K562 (cell line): ENCODE measurements at places on chromosomes 13 and 19.

GRCh38 chr13:43363156-43363953, 340.0 kb downstream of the DNAJC15 start:
- DNase-seq = no peak

GRCh38 chr13:113930671-113931637, 42.9 kb downstream of the C13orf46 start:
- DNase-seq = no peak

GRCh38 chr19:15640294-15640903, at the start of gene CYP4F3:
Gene CYP4F3 (plus strand): TSS chr19:15640897. CDS start chr19:15641416, 519 bp downstream.
- peak; percentile 90 for DNase-seq

DNA sequence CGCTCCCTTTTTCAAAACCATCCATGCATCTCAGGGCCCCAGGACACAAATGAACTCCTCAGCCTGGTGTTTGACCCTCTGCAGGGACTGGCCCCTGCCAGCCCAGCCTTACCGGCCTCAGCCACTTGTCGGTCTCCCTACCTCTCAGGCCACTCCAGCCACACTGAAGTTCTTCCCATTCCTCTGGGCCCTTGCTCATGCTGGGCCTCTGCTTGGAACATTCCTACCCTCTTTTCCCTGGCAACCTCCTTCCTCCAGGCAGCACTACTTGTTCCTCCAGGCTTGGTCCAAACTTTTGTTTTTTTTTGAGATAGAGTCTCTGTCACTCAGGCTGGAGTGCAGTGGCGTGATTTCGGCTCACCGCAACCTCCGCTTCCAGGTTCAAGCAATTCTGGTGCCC, 7.6 kb upstream of the EGLN2 start:
- no peak for DNase-seq

GRCh38 chr13:51003642-51004041, 94.1 kb downstream of the RNASEH2B start:
- no peak for DNase-seq

DNA sequence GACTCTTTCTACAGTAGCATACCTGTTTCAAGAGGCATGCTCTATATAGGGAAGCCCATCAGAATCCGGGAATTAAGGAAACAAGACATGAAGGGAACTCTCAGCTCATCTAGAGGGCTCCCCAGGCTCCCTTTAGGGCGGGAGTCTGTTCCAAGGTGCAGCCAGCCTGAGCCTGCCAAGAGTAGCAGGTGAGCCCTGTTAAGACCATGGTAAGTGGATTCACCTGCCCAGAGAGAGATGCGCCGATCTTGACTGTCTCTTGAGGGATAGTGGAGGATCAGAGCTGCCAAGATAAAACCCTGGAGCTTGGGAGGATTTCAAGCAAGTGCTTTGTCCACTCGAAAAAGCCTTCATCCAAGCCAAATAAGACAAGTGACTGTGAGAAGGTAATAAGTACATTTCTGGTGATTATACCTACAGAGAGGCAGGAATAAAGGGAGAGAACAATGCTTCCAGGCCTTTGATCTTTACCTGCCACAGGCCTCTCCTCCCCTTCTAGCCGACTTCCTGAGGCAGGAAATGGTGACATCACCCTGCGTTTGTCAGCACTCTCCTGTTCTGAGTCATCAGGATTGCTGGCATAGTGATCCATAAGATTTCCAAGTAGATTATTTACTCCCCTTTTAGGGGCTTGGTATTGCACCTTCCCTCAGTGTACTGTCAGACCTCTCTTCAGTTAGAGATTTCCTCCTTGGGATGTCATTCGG, 31.5 kb downstream of the KLF5 start:
- DNase-seq = peak; percentile 15

DNA sequence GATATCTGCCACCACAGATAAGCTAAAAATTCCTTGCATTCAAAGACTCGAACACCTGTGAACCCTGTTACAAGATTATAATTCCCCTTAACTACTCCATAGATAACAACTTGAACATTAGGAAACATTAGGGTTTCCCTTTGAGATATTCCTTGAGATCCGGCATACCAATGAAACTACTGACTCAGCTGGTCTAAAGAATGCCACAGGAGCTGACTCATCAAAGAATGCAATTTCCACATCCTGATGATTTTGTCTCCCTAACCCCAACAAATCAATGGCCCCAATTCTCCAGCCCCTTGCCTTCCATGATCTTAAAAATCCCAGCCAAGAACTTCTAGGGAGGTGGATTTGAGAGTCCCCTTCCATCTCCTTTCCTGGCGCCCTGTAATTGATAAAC, 35.6 kb upstream of the ZNF599 start:
- DNase-seq = no peak

- no peak for DNase-seq
Observed at GRCh38 chr13:25085125-25085742, 10.7 kb upstream of the PABPC3 start.
